Stimulated activated CD4-positive, alpha-beta T cell treated with anti-CD3 and anti-CD28 coated beads, TNF-alpha, amount 100 ng/mL, for 48 hours (primary cell): ENCODE measurements at places on chromosomes 7 and 10.

DNA sequence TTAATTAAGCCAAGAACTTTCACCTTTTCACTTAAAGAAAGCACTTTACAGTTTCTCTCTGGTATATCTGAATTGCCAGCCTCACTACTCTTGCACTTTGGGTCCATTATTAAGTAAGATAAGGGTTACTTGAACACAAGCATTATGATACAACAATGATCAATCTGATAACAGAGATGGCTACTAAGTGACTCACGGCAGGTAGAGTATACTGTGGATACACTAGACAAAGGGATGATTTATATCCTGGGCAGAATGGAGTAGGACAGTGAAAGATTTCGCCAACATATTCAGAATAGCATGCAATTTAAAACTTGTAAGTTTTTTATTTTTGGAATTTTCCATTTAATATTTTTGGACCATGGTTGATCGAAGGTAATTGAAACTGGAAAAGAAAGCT, 34.3 kb upstream of the ITGB8 start:
- no peak for DNase-seq

DNA sequence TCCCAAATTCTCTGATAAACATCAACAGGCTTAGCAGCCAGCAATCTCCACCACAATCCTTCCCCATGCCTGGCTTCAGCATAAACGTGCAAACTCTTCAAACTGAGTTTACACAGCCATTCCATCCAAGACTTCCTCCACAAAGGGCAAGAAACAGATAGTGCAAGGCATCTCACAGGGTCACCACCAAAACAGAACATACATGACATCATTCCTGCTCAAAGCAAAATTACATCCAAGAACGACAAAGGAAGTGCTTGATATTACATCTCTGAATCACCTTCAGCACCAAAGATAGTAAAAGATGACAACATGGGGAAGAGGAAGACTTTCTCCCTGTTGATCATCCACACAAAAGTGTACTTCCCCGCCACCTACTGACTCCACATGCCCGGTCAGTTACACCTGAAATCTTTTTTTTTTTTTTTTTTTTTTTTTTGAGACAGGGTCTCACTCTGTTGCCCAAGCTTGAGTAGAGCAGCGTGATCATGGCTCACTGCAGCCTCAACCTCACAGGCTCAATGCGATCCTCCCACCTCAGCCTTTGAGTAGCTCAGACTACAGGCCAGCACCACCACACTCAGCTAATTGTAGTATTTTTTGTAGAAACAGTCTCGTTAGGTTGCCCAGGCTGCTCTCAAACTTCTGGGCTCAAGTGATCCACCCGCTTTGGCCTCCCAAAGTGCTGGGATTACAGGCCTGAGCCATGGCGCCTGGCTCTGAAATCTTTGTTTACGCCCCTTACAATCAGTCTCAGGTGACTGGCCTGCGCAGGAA, 127.5 kb downstream of the PARD3 start:
- DNase-seq = no peak

- DNase-seq = no peak
These were observed 271.7 kb downstream of the TRIL start for GRCh38 chr7:28686418-28686800.

- DNase-seq = no peak
These were observed 63.7 kb downstream of the ST7 start for GRCh38 chr7:117017017-117017451.

- DNase-seq = no peak
These were observed 459.9 kb downstream of the GALNT17 start for GRCh38 chr7:71591876-71592275.

GRCh38 chr7:157267956-157268355, 68.8 kb upstream of the DNAJB6 start:
- no peak for DNase-seq

GRCh38 chr7:28643584-28644340, 231.4 kb downstream of the CREB5 start:
- DNase-seq = no peak

DNA sequence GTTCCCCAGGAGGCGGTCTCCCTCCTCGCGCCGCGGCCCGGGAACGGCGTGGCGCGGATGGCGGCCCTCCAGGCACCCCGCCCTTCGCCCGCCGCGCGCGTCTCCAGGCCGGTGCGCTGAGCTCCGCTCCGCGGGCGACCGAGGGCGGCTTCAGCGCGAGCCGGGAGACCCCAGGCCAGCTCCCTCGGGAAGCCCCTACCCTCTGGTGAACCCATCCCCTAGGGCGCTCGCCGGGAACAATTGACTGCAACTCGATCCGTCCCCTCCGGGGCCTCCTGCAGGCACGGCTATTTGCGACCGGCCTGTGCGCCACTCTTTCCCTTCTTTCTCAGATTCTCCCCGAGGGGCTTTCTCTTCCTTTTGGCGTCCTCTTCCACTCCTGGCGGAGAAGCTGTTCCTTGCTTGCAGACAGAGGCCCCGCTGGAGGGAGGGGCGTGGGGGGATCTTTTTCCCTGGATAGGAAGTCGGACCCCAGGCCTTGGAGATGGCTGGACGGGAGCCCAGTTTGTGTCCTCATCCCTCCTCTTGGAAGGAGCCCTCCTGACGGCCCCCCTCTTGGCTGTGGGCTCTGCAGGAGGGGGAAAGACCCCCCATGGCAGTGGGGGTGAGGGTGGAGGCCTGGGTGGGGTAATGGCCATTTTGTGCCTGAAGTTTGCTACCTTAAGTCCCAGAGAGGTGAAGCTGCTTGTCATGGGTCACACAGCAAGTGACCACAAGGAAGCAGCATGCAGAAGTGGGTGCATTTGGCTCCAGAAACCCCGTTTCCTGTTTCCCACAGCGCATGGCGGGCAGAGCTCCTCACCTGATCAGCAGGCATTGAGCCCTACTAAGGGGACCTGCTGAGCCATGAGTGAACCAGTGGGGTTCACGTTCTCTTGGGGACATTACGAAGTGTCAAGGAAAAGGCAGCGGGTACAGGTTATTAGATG, 171.2 kb upstream of the TNRC18 start:
- no peak for DNase-seq

DNA sequence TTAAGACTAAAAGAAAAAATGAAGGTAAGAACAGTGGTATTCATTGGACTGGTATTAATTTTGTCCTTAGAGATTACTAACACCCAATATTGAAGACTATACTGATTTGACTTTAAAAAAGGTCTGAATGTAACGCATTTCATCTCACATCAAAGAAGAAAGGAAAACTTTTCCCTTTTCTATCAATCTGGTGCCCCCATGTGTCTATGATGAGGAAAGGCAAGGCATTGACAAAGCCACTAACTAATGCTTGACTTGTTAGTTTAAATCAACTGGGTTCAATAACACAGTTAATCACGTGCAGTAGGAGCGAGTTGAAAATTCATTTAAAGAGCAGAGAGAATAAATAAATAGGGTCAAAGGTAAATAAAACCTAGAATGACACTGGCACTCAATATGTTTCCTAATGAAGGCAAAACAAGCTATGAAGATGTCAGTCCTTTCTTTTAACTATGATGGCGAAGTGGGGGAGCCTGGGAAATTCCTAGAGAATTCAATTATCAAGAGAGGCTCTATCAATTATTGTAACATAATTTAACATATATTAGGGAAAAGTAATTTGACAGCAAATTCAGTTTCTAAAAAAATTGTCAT, 180.9 kb downstream of the ANK3 start:
- no peak for DNase-seq

- DNase-seq = no peak
These were observed 667.6 kb upstream of the FOXK1 start for GRCh38 chr7:4014346-4015050.

- DNase-seq = no peak
These were observed 17.5 kb downstream of the TRIM24 start for GRCh38 chr7:138477581-138477980.

GRCh38 chr7:149682038-149682437, 91.3 kb downstream of the ZNF467 start:
- DNase-seq = no peak
